ENCODE measurements at places on chromosomes 1 and 21.
A peak's percentile ranks its signal among the peaks of the same experiment; 100 is the strongest.

GRCh38 chr1:154746622-154747299 lies 123.3 kb downstream of the KCNN3 start:
- DNase-seq, result no peak

DNA sequence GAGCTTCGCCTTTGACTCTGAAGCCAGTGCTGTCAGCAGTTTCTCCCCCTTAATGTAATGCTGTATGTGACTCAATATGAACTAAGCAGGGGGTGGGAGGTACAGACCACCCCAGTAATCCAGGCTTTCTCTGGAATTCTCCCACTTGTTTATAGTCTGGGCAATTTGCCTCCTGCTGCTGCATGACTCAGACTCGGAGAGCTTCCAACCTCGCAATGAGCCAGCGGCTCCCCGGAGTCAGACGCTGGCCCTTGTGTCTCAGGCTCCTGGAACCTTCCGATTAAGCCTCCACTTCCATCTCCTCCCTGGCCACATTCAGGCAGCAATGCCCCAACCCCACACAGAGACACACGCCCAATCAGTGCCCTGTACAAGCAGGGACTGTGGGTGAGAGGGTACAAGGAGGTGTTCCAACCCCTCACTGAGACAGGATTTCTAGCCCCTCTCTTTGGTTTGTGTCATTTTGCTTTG lies 471.7 kb upstream of the VAMP3 start:
- peak; percentile 32 for DNase-seq

DNA sequence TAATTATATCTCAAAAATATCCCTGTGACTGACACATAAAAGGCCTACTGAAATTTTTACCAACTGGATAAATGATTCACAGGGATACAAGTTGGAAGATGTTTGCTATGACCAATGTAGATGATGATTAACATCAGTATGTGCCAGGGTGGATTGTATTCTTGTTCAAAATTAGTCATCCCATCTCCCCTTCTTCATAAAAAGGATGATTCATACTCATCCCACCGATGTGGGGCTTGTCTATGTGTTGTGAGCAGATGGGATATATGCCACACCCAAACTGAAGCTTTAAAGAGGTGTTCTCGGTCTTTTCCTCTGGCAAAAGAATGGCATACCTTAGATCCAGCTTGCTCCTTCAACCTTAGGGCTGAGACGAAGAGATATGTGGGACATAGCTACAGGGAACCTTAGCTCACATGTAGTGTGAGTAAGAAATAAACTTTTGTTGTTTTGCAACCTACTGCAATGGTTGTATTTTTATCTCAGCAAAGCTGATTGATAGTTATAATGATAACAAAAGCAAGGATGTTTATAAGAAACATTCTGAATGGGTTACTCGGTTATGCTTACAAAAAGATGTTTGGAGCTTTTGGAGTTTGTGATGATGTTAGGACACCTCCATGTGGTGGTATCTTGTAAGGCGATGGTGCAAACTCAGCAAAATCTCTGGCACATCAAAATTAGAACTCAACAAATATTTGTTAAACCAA lies 29.4 kb downstream of the SPATA17 start:
- peak; percentile 15 for DNase-seq

DNA sequence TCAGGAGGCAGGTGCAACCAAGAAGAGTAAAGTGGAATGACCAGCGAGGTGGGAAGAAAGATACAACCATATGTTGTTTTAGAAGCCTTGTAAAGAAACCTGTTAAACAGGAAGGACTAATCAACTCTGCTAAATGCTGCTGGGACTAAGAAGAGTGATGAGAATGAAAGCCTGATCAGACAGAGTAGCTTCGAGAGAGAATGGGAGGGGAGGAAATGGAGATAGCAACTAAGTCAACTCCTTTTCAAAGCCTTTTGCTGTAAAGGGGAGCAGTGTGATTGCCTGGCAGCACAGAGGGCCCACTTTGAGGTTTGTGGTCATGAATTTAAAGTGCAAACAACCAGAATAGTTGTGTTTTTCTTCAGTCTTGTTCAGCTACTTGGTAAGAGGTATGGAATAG lies 31.4 kb downstream of the SLC30A7 start:
- DNase-seq, result no peak

- peak; percentile 65 for DNase-seq
Observed at GRCh38 chr1:65177457-65177856, 29.5 kb downstream of the AK4 start.

DNA sequence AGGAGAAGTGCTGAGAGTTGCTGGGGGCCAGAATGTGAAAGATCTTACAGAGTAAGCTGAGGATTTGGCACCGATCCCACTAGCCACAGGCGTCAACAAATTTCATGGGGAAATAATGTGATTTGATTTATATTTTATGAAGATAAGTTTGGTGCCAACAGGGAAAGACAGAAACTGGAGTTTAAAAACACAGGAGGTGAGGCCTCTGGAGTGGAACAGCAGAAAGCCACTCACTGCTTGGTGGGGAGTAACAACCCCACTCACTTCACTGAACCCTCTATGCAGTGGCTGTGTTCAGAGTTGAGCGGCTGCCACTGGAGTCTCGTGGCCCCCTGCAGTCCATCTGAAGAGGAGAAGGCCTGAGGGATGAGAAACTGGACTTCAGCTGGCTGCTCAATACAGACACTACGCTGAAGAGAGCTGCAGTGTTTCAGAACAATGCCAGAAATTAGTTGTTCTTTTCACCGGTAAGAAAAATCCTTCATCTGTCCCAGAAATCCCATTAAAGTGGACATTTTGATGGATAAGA lies 48.0 kb upstream of the RXRG start:
- no peak for DNase-seq

- no peak for DNase-seq
Observed at GRCh38 chr1:89523572-89524368, 859 bp upstream of the LRRC8B start.

DNA sequence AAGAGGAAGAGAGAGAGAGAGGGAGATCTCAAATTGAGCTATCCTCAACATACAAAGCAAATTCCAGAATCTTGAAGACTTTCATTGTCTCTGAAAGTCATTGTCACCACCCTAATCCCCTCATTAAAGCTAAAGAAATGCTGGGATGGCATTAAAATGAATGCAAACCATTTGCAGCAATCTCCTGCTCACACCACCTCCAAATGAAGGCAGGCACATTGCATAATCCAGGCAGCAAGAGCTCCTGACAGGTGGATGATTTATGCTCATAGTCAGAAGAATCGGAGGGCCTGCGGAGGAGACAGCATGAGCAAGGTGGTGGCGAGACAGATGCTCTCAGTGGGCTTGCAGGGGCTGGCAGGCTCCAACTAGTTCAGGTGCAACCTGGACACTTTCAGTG lies 90.2 kb downstream of the ESRRG start:
- no peak for DNase-seq

GRCh38 chr1:9129266-9130041 lies 552 bp upstream of the GPR157 start:
- DNase-seq, result peak; percentile 56

GRCh38 chr1:237309595-237310118 lies 267.7 kb downstream of the RYR2 start:
- DNase-seq, result no peak

Measured in H54 (cell line).